ENCODE measurements at places on chromosomes 5 and 9.

DNA sequence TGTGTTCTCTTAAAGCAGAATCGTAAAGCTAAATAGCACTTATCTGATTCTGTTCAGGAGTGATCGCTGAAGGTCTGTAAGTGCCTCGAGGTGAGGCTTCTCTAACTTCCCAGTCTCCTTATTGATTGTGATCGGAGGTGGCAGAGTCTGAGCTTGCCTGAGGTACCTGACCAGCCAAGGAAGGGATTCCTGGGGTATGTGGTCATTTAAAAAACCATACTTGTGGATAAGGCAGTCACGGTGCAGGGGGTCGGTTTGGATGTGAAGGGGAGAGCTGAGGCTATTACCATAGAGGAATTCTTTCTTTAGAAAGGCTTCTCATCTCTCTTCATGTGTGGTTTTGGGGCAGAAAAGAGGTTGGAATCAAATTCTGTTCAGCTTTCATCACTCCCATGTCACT is 193.7 kb downstream of the TLE4 start:
- no peak overlapping the region for H3K27ac ChIP-seq
- no peak for DNase-seq
- H3K4me1 ChIP-seq = peaks cover 3% of the 10 kb centered on the region
- H3K36me3 ChIP-seq = no peaks in the 10 kb centered on the region

DNA sequence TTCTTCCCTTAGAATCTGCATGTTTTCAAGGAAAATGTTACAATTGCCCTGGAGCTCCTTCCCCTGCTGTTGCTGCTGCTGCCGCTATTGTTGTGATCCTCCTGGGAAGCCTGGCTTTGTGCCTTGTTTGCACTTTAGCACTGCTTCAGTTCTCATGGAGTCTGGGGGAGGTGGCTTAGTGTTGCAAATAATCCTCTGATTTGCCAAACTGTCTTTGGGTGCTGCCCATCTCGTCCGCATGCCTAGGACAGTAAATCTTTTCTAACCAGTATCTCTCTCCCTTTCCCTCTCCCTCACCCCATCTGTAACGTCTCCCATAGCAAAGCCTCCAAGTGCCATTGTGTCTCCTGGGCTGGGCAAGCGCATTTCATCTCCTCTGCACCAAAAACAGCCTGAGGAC is 30.3 kb downstream of the FAM240B start:
- no peak overlapping the region for H3K4me3 ChIP-seq
- no peaks in the 10 kb centered on the region for H3K36me3 ChIP-seq
- peaks cover 14% of the 10 kb centered on the region for H3K4me1 ChIP-seq

DNA sequence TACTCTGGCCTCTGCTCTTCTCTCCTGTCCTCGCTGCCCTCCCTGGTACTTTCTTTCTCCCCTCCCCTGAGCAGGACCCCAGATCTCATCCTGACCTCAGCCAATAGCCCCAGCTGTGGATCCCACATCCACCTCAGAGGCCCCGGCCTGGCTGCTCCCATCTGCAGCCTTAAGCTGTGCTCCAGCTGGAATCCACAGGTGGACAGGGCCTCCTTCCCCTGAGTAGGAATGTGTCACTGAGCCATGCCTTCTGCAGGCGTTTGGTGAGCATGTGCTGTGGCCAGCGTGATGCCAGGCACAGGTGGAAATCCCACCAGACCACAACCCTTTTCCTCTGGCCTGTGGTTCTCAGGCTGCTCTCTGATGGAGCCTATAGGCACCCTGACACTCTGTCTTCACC is 68.9 kb downstream of the C5orf15 start:
- no peak overlapping the region for H3K27ac ChIP-seq
- no peak overlapping the region for H3K4me3 ChIP-seq
- no peaks in the 10 kb centered on the region for H3K4me1 ChIP-seq
- DNase-seq = no peak

GRCh38 chr9:121627427-121627826 is 24.0 kb upstream of the DAB2IP start:
- H3K36me3 ChIP-seq = no peaks in the 10 kb centered on the region
- no peak overlapping the region for H3K4me3 ChIP-seq
- no peaks in the 10 kb centered on the region for H3K4me1 ChIP-seq
- no peak for DNase-seq
- H3K27me3 ChIP-seq = no peaks in the 10 kb centered on the region

GRCh38 chr5:72693546-72694205 is 122.8 kb upstream of the TNPO1 start:
- DNase-seq = no peak
- H3K4me3 ChIP-seq = no peak overlapping the region
- no peaks in the 10 kb centered on the region for H3K27me3 ChIP-seq
- no peaks in the 10 kb centered on the region for H3K36me3 ChIP-seq

GRCh38 chr5:170614720-170615119 is 110.9 kb downstream of the KCNIP1 start:
- no peaks in the 10 kb centered on the region for H3K36me3 ChIP-seq
- no peaks in the 10 kb centered on the region for H3K27me3 ChIP-seq

GRCh38 chr5:95861864-95862561 is 39.5 kb upstream of the GLRX start:
- no peaks in the 10 kb centered on the region for H3K27me3 ChIP-seq
- H3K4me3 ChIP-seq = no peak overlapping the region
- H3K27ac ChIP-seq = peak overlapping the region; percentile 94
- H3K36me3 ChIP-seq = no peaks in the 10 kb centered on the region

- H3K4me1 ChIP-seq = no peaks in the 10 kb centered on the region
- no peak overlapping the region for H3K4me3 ChIP-seq
- no peak for DNase-seq
- H3K27ac ChIP-seq = no peak overlapping the region
- H3K36me3 ChIP-seq = no peaks in the 10 kb centered on the region
Measured at GRCh38 chr9:98808875-98809274, 1.4 kb downstream of the GALNT12 start.

GRCh38 chr5:178346607-178347334 is 114.2 kb upstream of the PHYKPL start:
- no peak overlapping the region for H3K4me3 ChIP-seq
- no peak overlapping the region for H3K27ac ChIP-seq
- no peak for DNase-seq
- no peaks in the 10 kb centered on the region for H3K27me3 ChIP-seq
- no peaks in the 10 kb centered on the region for H3K4me1 ChIP-seq

DNA sequence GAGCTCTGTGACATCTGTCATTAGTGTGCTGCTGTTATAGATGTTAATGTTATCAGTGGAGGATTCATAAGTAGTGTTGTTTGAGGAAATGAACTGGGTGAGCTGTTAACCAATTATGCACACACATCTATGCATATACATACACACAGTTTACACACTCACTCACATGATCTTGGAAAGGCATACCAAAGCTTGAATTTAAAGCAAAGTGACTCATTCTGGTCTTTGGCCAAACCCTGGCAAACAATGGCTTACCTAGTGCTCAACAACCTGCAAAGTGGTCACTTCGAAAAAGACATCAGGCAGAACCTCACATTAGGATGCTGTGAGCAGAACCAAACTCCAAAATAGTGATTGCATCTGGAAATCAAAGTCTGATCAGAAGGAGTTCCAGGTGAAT is 1037.3 kb upstream of the CDH6 start:
- no peak overlapping the region for H3K4me3 ChIP-seq
- no peak overlapping the region for H3K27ac ChIP-seq
- no peaks in the 10 kb centered on the region for H3K27me3 ChIP-seq
- no peaks in the 10 kb centered on the region for H3K36me3 ChIP-seq
- no peaks in the 10 kb centered on the region for H3K4me1 ChIP-seq
- no peak for DNase-seq

GRCh38 chr5:54344653-54345052 is 34.3 kb upstream of the ARL15 start:
- no peaks in the 10 kb centered on the region for H3K4me1 ChIP-seq
- DNase-seq = no peak
- no peak overlapping the region for H3K27ac ChIP-seq
- H3K36me3 ChIP-seq = no peaks in the 10 kb centered on the region
- no peak overlapping the region for H3K4me3 ChIP-seq

- no peaks in the 10 kb centered on the region for H3K36me3 ChIP-seq
- no peaks in the 10 kb centered on the region for H3K27me3 ChIP-seq
- H3K4me3 ChIP-seq = no peak overlapping the region
- peaks cover 4% of the 10 kb centered on the region for H3K4me1 ChIP-seq
- no peak for DNase-seq
Measured at GRCh38 chr5:68798877-68799843, 294.7 kb upstream of the SLC30A5 start.

- no peaks in the 10 kb centered on the region for H3K27me3 ChIP-seq
- no peak overlapping the region for H3K4me3 ChIP-seq
- no peaks in the 10 kb centered on the region for H3K36me3 ChIP-seq
- H3K4me1 ChIP-seq = no peaks in the 10 kb centered on the region
Measured at GRCh38 chr5:62283005-62283404, 23.0 kb upstream of the KIF2A start.

- DNase-seq = no peak
- H3K4me3 ChIP-seq = no peak overlapping the region
- H3K36me3 ChIP-seq = no peaks in the 10 kb centered on the region
- H3K27me3 ChIP-seq = no peaks in the 10 kb centered on the region
- no peak overlapping the region for H3K27ac ChIP-seq
- no peaks in the 10 kb centered on the region for H3K4me1 ChIP-seq
Measured at GRCh38 chr5:113099822-113100221, 123.2 kb downstream of the DCP2 start.

- no peaks in the 10 kb centered on the region for H3K36me3 ChIP-seq
- H3K27me3 ChIP-seq = no peaks in the 10 kb centered on the region
- DNase-seq = no peak
- no peak overlapping the region for H3K4me3 ChIP-seq
- no peaks in the 10 kb centered on the region for H3K4me1 ChIP-seq
Measured at GRCh38 chr9:94504358-94504757, 50.5 kb upstream of the PCAT7 start.

GRCh38 chr5:79834754-79835714 is 145.4 kb downstream of the CMYA5 start:
- no peak overlapping the region for H3K4me3 ChIP-seq
- H3K27me3 ChIP-seq = no peaks in the 10 kb centered on the region
- no peaks in the 10 kb centered on the region for H3K4me1 ChIP-seq
- H3K36me3 ChIP-seq = no peaks in the 10 kb centered on the region
- no peak for DNase-seq

GRCh38 chr5:149302641-149303040 is 31.0 kb downstream of the AFAP1L1 start:
- H3K4me1 ChIP-seq = peaks cover 23% of the 10 kb centered on the region
- H3K4me3 ChIP-seq = no peak overlapping the region
- DNase-seq = no peak
- peaks cover 84% of the 10 kb centered on the region for H3K36me3 ChIP-seq

- H3K36me3 ChIP-seq = no peaks in the 10 kb centered on the region
- DNase-seq = no peak
- no peaks in the 10 kb centered on the region for H3K27me3 ChIP-seq
- H3K4me1 ChIP-seq = no peaks in the 10 kb centered on the region
- H3K4me3 ChIP-seq = no peak overlapping the region
Measured at GRCh38 chr5:167763772-167764171, 527.7 kb upstream of the WWC1 start.

- no peak overlapping the region for H3K4me3 ChIP-seq
- no peaks in the 10 kb centered on the region for H3K36me3 ChIP-seq
- H3K27ac ChIP-seq = no peak overlapping the region
Measured at GRCh38 chr9:94014066-94014654, 59.0 kb upstream of the BARX1 start.

- H3K4me1 ChIP-seq = peaks cover 34% of the 10 kb centered on the region
- peak; percentile 78 for DNase-seq
- no peaks in the 10 kb centered on the region for H3K36me3 ChIP-seq
- no peak overlapping the region for H3K4me3 ChIP-seq
- no peaks in the 10 kb centered on the region for H3K27me3 ChIP-seq
Measured at GRCh38 chr9:14271093-14271673, 42.8 kb downstream of the NFIB start.

GRCh38 chr9:3458806-3459475 is 66.9 kb downstream of the RFX3 start:
- no peaks in the 10 kb centered on the region for H3K4me1 ChIP-seq
- no peak overlapping the region for H3K4me3 ChIP-seq
- H3K36me3 ChIP-seq = no peaks in the 10 kb centered on the region
- H3K27ac ChIP-seq = no peak overlapping the region

- no peak overlapping the region for H3K27ac ChIP-seq
- no peaks in the 10 kb centered on the region for H3K27me3 ChIP-seq
- no peaks in the 10 kb centered on the region for H3K36me3 ChIP-seq
- H3K4me3 ChIP-seq = no peak overlapping the region
- H3K4me1 ChIP-seq = no peaks in the 10 kb centered on the region
Measured at GRCh38 chr5:139854029-139854605, 58.5 kb downstream of the PSD2 start.

GRCh38 chr9:99184110-99184474 is 37.6 kb downstream of the ALG2 start:
- H3K4me1 ChIP-seq = no peaks in the 10 kb centered on the region
- H3K4me3 ChIP-seq = peak overlapping the region; percentile 31
- no peaks in the 10 kb centered on the region for H3K36me3 ChIP-seq
- H3K27me3 ChIP-seq = no peaks in the 10 kb centered on the region

- H3K4me1 ChIP-seq = no peaks in the 10 kb centered on the region
- no peaks in the 10 kb centered on the region for H3K27me3 ChIP-seq
- no peak for DNase-seq
Measured at GRCh38 chr5:4947893-4948536, 192.1 kb upstream of the ADAMTS16 start.

GRCh38 chr9:88355166-88355565 is 33.1 kb upstream of the SPIN1 start:
- H3K36me3 ChIP-seq = no peaks in the 10 kb centered on the region
- no peak overlapping the region for H3K27ac ChIP-seq
- no peaks in the 10 kb centered on the region for H3K4me1 ChIP-seq

GRCh38 chr9:137445930-137446431 is 4.8 kb upstream of the ENTPD8 start:
- H3K36me3 ChIP-seq = peaks cover 2% of the 10 kb centered on the region
- H3K27ac ChIP-seq = no peak overlapping the region
- H3K27me3 ChIP-seq = no peaks in the 10 kb centered on the region
- no peak for DNase-seq
- H3K4me1 ChIP-seq = peaks cover 14% of the 10 kb centered on the region
- H3K4me3 ChIP-seq = no peak overlapping the region

Measured in tibial nerve (tissue), 4 donors.